Ovary (tissue), 10 donors: ENCODE measurements at places on chromosomes 4 and X.

- DNase-seq, result peak; percentile 17
Observed at GRCh38 chr4:6955261-6955911, 45.8 kb downstream of the TBC1D14 start.

DNA sequence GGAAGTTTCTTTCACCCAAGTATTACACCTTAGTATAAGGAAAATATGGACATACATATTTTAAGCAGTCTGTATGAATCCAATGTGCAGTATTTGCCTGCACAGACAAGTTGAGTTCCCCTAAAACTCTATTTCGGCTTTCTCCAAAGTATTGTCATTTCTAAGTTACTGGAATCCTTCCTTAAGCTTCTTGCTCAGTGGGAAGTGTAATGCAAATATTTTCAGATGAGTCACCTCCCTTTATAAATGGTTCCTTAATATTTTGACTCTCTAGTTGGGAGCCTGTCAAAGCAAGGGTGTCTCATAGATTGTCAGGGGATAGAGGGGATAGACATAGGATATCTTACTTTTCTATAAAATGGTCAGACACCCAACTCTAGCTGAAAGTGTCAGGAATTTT, 178.6 kb downstream of the NAA11 start:
- no peak for DNase-seq

DNA sequence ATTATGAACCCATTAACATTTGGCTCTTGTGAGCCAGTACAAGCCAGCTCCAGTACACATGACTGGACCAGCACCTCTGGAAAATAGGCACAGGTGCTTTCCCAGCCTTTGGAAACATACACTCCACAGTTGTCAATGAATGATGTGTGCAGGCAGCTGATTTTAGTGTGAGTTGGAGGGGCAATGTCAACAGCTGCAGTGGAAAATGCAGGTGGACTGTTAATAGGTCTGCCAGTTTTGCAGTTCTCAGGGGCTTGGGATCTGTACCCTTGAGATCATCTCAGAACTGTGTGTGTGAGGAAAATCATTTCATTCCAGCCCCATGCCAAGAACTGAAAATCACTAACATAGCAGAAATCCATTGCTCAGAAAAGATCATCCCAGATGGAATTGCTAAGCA, 81.7 kb upstream of the CHRDL1 start:
- no peak for DNase-seq

GRCh38 chr4:151029537-151029936, 14.5 kb upstream of the LRBA start:
- no peak for DNase-seq

DNA sequence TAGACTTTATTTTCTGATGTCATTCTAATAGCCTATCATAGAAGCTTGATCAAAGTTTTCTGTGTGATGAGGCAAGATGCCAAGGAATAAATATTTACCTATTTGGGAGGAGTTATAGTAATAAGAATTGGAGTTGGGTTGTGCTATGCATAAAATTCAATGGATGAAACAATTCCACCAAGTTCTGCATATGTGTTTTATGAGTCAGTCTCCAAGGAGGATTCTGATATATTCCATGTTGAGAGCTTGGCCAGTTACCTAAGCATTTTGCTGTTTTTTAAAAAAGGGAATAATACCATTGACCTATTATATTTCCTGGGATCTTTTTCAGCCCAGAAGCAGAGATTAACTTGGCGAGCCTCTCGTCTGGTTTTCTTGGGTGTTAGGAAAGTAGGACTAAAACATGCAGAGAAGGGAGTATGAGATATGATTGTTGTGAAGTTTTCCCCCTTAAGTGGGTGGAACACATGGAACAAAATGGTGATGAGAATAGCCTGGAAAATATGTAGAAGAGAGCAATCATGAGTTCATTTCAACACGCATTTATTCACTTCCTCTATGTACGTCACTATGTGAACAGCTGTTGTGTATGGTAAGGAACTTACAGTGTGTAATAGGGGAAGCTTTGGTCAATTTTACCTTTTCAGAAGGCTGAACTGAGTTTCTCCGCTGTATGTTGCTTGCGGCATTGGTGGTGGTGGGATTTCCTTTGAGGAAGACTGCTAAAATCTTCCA, 39.2 kb downstream of the POLA1 start:
- no peak for DNase-seq

GRCh38 chrX:40152173-40152711, 54.5 kb upstream of the BCOR start:
- peak; percentile 33 for DNase-seq

GRCh38 chr4:185357733-185358440, 37.8 kb downstream of the LRP2BP start:
- DNase-seq, result no peak
